Mammary epithelial cell (primary cell): ENCODE measurements at places on chromosomes 7 and 10. TPM values are rescaled to one million over a fixed set of nuclear protein-coding genes. Genes with fewer than 3 reads are reported as not detected.

- no peak for DNase-seq
Measured at GRCh38 chr7:27895551-27895950, 155.6 kb downstream of the TAX1BP1 start.

DNA sequence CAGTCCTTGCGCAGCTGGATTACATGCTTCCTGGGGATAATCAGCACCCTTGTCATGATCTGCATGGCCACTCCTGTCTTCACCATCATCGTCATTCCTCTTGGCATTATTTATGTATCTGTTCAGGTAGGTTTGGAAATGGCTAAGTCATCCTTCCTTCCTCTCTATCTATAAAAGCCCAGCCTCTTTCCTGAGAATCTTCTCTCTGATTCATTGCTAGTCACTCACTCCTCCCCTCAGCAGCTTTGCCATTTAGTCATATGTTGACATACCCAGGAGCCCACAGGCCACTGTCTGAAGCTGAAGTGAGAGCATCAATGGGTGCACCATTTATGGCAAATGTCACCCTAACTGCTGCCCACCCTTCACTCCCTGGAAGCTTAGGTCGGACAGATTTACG is 52.0 kb downstream of the ABCC2 start:
- peak; percentile 91 for DNase-seq

DNA sequence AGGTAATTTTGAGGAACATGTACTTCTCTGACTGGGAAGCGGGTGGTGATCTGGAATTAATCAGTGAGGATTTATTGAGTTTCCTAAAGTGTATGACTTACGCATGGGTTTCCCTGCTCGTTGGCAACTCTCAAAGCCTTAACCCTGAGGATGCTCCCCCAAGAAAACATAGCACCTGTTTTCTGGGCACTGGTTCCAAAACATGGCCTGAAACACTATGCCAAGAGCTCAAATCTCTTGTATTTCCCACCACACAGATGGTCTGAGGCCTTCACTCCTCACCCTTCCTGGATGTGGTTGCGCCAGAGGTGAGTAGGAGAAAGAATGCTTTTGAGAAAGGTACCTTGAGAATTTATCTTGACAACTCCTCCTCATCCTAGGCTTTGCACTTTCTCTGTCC is 250.4 kb downstream of the FZD1 start:
- DNase-seq, result no peak

GRCh38 chr7:140521421-140521820 is 42.1 kb upstream of the MKRN1 start:
- no peak for DNase-seq

- peak; percentile 69 for DNase-seq
Measured at GRCh38 chr7:36161996-36162395, 8.9 kb downstream of the EEPD1 start.

DNA sequence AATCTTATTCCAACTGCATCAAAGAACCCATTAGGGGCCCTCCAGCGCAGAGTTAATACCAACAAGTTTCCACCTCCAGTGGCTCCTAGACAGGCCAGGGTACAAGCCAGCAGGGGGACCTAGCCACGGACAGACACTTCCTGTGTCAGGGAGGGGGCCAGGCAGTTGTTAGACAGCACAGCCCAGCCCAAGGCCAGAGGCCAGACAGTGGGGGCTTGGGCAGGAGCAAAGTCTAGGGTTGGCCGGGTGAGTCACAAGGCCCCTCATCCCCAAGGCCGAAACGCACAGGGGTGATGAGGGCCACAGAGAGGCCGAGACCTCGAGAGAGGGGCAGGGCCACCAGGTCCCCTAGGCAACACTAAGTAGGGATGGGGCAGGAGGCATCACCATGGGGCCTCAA is 19.3 kb upstream of the OPTN start:
- no peak for DNase-seq

DNA sequence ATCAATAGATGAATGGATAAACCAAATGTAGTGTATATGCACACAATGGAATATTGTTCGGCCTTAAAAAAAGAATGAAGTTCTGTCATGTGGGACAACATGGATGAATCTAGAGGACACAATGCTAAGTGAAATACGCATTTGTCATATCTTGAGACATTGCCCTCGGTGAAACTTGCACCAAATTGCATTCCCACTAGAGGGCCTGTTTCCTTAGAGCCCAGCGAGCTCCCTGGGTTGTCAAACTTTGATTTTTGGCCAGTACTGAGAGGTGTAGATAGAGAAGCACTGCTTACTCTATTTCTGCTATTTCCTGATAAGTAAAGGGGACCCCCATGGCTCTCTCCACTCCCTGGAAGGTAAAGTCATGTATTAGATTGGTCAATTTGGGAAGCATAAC is 157.1 kb downstream of the GPAM start:
- DNase-seq, result no peak

DNA sequence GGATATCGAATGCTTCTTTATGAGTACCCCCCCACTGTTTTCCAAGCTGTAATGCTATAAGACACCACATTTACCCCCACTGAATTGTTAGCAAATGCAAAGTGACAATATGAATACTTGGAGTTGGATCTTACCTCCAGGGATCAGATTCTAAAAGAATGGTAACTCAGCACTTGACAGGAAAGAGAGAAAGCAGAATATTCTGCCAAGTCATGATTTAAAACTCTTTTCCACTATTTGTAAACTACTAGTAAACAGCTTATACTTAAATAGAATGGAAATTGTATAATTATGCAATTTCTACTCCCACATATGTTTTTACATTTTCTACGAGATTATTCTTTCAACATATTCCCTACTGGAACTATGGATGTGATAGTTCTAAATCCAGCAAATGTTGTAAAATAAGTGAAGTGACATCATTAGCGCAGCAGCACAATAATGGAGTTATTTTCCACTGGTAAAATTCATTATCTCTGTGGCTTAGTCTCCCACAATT is 56.0 kb upstream of the TFEC start:
- no peak for DNase-seq

DNA sequence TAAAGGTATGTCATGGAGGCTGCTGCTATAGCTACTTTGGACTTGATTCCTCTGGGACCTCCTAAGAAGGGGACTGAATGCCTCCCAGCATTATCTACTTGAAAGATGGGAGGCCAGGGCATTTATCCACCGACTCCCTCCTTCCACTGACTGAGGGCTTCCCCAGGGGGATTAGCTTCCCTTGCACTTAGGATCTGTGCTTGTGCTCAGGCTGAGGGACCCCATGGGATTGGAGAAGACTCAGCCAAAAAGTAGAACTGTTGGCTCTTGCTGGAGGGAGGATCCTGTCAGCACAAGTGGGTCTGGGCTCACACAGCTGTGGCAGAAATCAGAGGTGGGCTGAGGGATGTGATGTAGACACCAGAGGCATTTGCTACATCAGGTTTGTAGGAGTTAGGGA is 81.5 kb upstream of the SYPL1 start:
- DNase-seq, result no peak

DNA sequence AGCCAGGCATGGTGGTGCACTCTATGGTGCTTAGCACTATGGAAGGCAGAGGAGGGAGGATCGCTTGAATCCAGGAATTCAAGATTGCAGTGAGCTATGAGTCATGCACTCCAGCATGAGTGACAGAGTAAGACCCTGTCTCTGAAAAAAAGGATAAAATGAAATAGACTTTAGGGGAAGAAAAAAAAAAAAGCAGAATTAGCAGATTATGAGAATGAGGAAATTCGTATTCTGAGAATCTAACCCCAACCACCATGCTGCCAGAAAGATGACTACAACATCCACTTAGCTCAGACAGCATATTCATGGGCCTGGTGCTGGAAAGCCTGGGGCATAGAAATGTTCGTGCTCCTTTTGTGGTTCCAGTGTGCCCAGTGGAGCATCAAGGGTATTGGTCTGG is 63.3 kb downstream of the TMEM26 start:
- DNase-seq, result no peak

- no peak for DNase-seq
Measured at GRCh38 chr10:131802996-131803395, 97.8 kb upstream of the PPP2R2D start.

- no peak for DNase-seq
Measured at GRCh38 chr10:54702583-54703485, 98.2 kb downstream of the PCDH15 start.

GRCh38 chr10:34356463-34356862 is 458.6 kb downstream of the PARD3 start:
- no peak for DNase-seq

GRCh38 chr7:130281260-130281659 is 11.7 kb upstream of the CPA4 start:
- peak; percentile 79 for DNase-seq

GRCh38 chr10:63758080-63758479 is 236.9 kb downstream of the REEP3 start:
- no peak for DNase-seq

GRCh38 chr10:122333037-122333436 is 41.5 kb upstream of the PLEKHA1 start:
- no peak for DNase-seq

DNA sequence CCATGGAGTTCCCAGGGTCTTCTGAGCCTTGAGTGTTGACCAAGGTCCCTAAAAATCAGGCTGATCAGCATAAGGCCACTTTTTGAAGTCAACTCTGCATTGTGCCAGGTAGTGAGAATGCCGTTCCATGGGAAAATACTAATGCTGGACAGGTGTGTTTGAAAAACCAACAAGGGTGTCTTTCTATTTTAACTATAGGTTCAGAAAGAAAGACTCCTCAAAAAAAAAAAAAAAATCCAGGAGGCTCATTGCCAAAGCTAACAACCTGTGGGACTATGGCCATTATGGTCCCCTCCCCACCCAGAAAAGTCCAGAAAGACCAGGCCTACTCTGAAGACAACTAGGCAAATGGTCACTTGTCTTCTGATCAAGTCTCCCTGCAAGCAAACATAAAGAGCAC is 44.4 kb downstream of the NRAP start:
- no peak for DNase-seq

- peak; percentile 91 for DNase-seq
Measured at GRCh38 chr7:29113384-29114102, 32.8 kb downstream of the CPVL start.

GRCh38 chr7:106289848-106290247 is 5.1 kb upstream of the NAMPT start:
- DNase-seq, result no peak

- no peak for DNase-seq
Measured at GRCh38 chr7:31648288-31648687, 38.7 kb upstream of the PPP1R17 start.

GRCh38 chr10:93726024-93726423 is 23.6 kb upstream of the FRA10AC1 start:
- DNase-seq, result no peak

FXYD4 gene
- total RNA-seq, result not detected in 2 replicates

AKR1C3 gene
- 11.3 and 18.8 TPM in 2 replicates for total RNA-seq

GNGT1 gene
- not detected in 2 replicates for total RNA-seq

CWF19L1 gene
- 17.0 TPM for total RNA-seq

AKR1D1 gene
- total RNA-seq, result not detected in 2 replicates

CLCN1 gene
- total RNA-seq, result not detected in 2 replicates

CTAGE6 gene
- total RNA-seq, result 0.14 and 0.48 TPM in 2 replicates
